ENCODE measurements at places on chromosomes 2 and 18.

- no peak for DNase-seq
Measured at GRCh38 chr2:479031-479430, 191.1 kb upstream of the ALKAL2 start.

DNA sequence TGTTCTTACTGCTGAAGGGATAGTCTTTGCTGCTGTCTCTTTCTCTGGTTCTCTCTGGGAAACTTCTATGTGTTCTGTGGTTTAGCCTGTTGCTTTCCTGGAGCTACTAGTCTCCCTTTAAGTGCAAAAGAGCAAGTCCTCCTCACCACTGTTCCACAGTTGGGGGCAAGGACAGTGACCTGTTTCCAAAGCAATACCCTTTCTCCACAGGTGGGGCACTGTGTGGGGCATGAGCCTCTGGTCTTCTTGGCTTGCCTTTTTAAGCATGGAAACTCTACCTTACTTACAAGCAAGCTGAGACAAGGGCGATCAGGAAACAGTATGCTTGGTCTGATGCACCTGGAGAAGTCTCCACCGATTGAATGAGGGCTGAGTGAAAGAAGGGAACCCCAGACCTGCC is 156.7 kb downstream of the CPS1 start:
- DNase-seq, result no peak

DNA sequence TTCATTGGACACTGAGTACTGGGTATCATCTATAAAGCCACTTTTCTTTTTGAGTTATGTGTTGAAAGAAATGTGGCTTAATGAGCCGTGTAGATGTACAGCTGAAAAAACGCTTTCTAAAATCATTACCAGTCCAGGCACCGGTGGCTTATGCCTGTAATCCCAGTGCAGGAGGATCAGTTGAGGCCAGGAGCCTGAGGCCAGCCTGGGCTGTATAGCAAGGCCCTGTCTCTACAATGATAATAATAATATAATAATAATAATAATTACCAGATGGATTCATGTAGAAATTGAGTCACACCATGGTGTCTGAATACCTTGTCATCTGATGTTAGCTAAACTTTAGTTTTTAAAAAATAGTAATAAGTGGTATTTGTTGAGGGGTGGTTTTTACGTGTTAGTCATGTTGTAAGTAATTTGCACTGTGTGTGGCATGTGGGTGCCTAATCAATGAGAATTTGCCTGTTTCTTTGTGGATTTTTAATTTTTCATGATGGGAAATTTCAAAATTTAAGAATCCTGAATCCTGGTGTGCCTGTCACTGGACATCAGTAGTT is 30.1 kb downstream of the NCK2 start:
- no peak for DNase-seq

- no peak for DNase-seq
Measured at GRCh38 chr2:216571909-216572513, 61.2 kb upstream of the IGFBP2 start.

- DNase-seq, result no peak
Measured at GRCh38 chr18:5311301-5311989, 15.9 kb upstream of the ZBTB14 start.

DNA sequence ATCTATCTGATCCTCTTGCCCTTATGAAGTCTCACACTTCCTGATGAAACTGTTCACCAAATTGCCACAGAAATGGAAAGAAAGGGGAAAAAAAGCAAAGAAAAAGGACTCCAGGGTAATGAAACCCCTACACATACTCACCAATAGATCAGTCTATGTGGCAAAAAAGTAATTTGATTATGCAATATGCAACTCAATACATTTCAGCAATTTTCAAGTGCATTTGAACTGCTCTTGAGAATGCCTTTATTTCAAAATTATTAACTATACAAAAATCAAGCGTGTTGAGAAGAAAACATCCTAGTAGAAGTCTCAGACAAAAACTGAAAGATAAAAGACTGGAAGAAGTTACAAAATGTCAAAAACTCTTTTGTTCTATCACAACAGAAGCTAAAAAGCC is 32.2 kb upstream of the PTPN4 start:
- no peak for DNase-seq

DNA sequence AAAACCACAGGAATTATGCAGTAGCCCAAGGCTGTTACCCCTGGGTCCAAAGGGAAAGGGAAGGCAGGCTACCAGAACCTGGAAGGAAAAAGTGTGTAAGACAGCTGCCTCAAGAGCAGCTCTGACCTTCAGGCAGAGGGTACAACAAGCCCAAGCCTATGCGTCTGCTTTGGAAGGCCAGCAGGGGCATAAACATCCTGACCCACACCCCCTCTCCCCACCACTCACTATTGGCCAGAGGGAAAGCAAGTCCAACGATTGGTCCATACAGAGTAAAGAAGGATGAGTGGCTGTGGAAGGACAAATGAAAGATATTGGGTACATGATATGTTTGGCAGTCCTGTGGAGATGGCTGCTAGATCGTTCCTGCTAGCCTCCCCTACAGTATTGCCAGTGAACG is 227.6 kb upstream of the HNRNPA3 start:
- DNase-seq, result no peak

DNA sequence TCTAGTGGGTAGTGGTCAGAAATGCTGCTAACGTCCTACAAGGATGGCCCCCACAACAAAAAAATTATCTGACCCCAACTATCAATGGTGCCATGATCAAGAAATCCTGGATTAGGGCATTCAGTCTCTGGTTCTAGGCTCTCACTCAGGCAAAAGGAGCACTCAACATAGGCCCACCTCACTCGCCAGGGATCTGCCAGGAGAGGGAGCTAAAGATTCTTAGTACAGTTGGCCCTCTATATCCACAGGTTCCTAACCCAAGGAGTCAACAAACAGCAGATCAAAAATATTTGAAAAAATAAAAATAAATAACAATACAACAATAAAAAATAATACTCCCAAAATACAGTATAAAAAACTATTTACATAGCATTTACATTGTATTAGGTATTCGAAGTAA is 10.0 kb downstream of the SLC4A5 start:
- DNase-seq, result peak; percentile 64

GRCh38 chr18:44245019-44245418 is 435.7 kb upstream of the SETBP1 start:
- no peak for DNase-seq

- DNase-seq, result no peak
Measured at GRCh38 chr18:8703781-8704301, 1.5 kb upstream of the MTCL1 start.

GRCh38 chr2:135162786-135163185 is 110.7 kb downstream of the RAB3GAP1 start:
- no peak for DNase-seq

DNA sequence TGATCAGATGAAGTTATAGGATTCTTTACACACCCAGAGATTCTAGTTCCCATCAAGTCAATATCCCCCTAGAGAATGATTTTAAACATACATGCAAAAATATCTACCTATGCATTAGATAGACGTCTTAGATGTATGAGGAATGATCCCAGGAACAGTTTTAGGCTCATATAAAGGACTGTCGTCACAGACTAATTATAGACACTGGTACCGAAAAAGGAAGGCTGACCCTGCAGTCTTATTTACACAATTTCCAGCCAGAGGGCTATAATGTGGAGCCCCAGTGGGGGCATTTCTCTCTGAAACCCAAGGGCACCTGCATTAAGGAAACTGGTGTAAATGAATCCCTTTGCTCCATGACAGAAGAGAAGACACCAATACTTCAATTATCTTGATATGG is 170.4 kb downstream of the ZNF521 start:
- no peak for DNase-seq

- DNase-seq, result peak; percentile 75
Measured at GRCh38 chr2:17104454-17104853, 413.8 kb downstream of the RAD51AP2 start.

GRCh38 chr2:851078-851477 is 99.6 kb upstream of the SNTG2 start:
- no peak for DNase-seq

- DNase-seq, result no peak
Measured at GRCh38 chr18:402129-402528, 98.4 kb downstream of the COLEC12 start.

DNA sequence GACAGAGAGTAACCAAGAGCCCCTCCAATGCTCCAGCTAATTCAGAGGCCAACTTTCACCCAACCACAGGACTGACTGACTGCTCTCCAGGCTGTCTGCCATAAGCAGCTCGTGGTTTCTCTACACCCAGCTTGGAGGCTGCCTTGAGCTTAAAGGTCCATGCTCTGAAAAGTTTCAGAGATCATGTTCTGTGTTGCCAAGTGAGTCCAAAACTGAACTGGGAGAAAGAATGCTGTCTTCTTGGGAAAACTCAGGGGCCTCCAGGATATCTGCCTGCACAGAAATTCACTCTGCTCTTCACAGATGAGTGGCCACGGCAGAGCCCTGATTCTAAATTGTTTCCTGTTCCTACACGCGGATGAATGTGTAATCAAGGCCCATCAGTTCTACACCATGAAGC is 51.1 kb downstream of the LPIN2 start:
- no peak for DNase-seq

DNA sequence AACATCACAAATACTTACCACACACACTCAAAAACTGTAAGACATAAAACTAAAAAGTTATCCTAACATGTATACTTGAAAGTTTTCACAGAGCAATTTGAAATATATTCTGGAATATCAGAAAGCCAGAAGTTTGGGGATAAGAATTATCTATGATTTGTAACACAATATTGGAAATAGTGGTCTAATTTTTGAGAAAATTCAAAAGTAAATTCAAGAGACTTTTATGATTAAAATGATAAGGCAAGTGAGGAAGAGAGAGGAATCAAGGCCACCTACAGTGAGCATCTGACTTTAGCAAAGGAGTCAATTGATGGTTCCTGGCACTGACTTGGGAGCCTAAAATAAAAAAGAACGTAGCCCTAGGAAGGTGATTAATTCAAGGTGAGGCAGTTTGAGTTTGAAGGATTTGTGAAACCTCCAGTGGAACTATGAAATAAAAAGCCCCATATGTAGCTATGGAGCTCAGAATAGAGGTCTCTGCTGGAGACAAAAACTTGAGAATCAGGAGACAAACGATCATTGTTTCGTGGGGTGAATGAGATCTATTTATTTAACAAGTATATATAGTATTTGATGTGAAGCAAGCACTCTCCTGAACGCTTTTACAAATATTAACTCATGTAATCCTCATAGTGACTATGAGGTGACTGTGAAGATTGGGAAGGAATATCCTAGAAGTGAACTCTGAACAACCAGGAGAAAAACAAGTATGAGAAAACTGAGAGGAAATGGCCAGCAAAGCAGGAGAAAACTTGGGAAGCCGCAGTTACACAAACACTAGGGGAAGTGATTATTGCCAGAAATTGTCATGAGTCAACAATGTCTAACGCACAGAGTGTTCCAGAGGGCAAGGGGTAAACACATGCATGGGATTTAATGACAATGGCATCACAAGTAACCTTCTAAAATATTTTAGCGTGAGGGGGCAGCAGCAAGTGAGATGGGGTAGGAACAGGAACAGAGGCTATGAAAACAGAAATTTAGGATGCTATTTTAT is 12.8 kb downstream of the TFPI start:
- DNase-seq, result peak; percentile 91

DNA sequence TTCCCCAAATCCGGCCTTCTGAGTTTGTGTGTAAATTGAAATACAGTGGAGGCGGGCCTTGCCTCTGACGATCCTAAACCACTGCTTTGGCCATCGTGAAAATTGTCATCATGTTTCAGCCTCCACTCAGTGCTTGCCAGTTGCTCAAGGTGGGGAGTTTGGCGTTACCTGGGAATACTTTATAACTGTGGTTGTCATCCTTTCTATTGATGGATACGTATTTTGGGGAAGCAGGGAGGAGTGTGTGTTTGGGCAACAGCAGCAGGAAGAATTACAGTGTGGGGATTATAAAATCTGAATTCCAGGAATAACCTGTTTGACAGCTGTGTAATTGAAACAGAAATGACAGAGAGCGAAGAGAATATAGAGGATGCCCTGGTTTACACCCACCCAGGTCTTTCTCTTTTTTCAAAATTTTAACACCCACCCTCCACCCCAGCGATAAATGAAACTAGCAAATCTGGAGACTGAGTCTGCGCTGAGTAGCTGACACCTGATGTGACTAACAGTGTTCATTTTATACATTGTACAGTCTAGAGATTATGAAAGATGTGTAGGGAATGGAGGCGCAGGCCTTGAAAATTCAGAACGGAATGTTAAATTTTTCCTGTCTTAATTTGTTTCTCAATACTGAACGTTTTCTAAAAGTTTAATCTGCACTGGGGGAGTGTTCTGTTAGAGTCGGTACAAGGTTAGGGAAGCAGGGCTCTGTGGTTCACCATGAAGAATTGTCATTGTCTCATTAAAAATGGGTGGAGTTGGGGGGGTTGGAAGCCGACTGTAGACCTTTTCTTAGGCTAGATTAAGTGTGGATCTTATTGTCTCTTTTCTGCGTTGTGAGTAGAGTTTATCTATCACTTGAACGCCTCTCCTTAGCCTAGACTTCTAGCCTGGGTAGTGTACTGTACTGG is 1.6 kb downstream of the MAP4K4 start:
- DNase-seq, result peak; percentile 40

DNA sequence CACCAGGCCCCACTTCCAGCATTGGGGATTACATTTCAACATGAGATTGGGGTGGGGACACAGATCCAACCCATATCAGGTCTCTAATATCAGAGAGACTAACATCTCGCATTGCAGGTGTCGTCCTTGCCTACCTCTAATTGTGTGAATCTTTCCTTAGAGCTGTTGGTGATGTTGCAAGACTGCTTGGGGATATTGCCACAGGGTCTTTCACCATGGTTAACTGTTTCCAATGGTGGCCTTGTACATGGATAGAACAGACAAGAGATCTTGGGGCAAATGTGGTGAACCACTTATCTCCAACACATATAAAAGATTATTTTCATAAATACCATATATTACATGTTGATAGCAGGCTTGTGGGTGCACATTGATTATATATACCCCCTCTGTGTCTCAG is 270.3 kb upstream of the LINC00305 start:
- DNase-seq, result no peak

GRCh38 chr2:107730898-107731297 is 95.8 kb upstream of the RGPD4 start:
- DNase-seq, result peak; percentile 62

- peak; percentile 62 for DNase-seq
Measured at GRCh38 chr2:175251425-175252041, 70.0 kb upstream of the ATP5MC3 start.

GRCh38 chr2:71812736-71813135 is 334.9 kb downstream of the CYP26B1 start:
- no peak for DNase-seq

DNA sequence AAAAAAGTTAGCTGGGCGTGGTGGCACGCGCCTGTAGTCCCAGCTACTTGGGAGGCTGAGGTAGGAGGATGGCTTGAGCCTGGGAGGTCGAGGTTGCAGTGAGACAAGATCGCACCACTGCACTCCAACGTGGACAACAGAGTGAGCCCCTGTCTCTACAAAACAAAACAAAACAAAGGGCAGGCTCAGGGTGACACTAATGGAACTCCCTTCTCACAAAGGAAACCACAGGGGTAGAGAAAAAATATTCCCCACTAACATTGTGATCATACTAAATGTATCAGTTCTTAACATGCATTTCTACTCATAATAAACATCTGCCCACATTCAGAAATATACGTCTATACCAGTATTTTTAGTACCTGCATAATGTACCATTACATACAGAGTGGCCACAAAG is 21.1 kb downstream of the STAM2 start:
- no peak for DNase-seq

GRCh38 chr2:109168716-109169115 is 39.7 kb downstream of the SH3RF3 start:
- DNase-seq, result no peak
